ENCODE measurements at places on chromosomes 3 and 15. TPM values are rescaled to one million over a fixed set of nuclear protein-coding genes. Genes with fewer than 3 reads are reported as not detected.

Gene MME
- 1.5 TPM for total RNA-seq

Gene ROBO1
- total RNA-seq = 13.4 TPM

Gene GOLGA6B
- total RNA-seq = not detected

Gene TRH
- not detected for total RNA-seq

Gene COL6A5
- not detected for total RNA-seq

Gene DLEC1
- 0.11 TPM for total RNA-seq

Gene RETNLB
- not detected for total RNA-seq

Gene ARMC8
- 23.4 TPM for total RNA-seq

Gene EXOG
- total RNA-seq = 11.2 TPM

Gene FBLN2
- 323 TPM for total RNA-seq

Gene MCTP2
- 25.5 TPM for total RNA-seq

Gene PDZRN3
- total RNA-seq = 71.9 TPM

Gene GCNT3
- total RNA-seq = not detected

Gene TBL1XR1
- total RNA-seq = 52.0 TPM

Gene CPA3
- not detected for total RNA-seq

Gene PRTG
- 0.21 TPM for total RNA-seq

Gene SLC22A13
- not detected for total RNA-seq

Gene ZPLD1
- total RNA-seq = not detected

Gene PLAAT1
- not detected for total RNA-seq

Gene PCOLCE2
- 58.1 TPM for total RNA-seq

Gene LRRN1
- total RNA-seq = 0.53 TPM

Gene NPAP1
- not detected for total RNA-seq

Gene CFAP92
- not detected for total RNA-seq

Gene GUCA1C
- not detected for total RNA-seq

Gene STAC
- total RNA-seq = 16.0 TPM

Gene CNTN6
- not detected for total RNA-seq

Gene SLMAP
- 502 TPM for total RNA-seq

Gene SENP5
- total RNA-seq = 11.0 TPM

Gene ACVR2B
- 15.2 TPM for total RNA-seq

Gene XYLB
- total RNA-seq = 0.43 TPM

Gene MEIS2
- 11.5 TPM for total RNA-seq

Gene CACNA2D3
- total RNA-seq = not detected

Gene GOLGA6L9
- total RNA-seq = 1.5 TPM

Gene KLF15
- total RNA-seq = 74.0 TPM

Gene NKTR
- total RNA-seq = 41.7 TPM

Gene TPRG1
- total RNA-seq = 6.4 TPM

Gene C15orf62
- total RNA-seq = not detected

Gene BFSP2
- total RNA-seq = not detected

Gene PARP9
- total RNA-seq = 8.1 TPM

Gene CD96
- total RNA-seq = 0.32 TPM

Gene PLSCR5
- total RNA-seq = not detected

Gene IL5RA
- not detected for total RNA-seq

Gene ALDH1L1
- 36.1 TPM for total RNA-seq

Gene CD47
- 24.5 TPM for total RNA-seq

Gene A4GNT
- total RNA-seq = not detected

Gene GOLGA6D
- total RNA-seq = not detected

Gene CDHR4
- not detected for total RNA-seq

Gene CYP19A1
- total RNA-seq = 95.7 TPM

Gene CELSR3
- 2.6 TPM for total RNA-seq

Gene SEMA3B
- 24.2 TPM for total RNA-seq

Data from ascending aorta (tissue), 2 donors.